ENCODE measurements at places on chromosomes 11 and 22. TPM values are rescaled to one million over a fixed set of nuclear protein-coding genes. Genes with fewer than 3 reads are reported as not detected.

GRCh38 chr11:114316980-114317786 is 21.0 kb downstream of the NNMT start:
- DNase-seq, result no peak
- no peak overlapping the region for H3K4me3 ChIP-seq
- H3K27me3 ChIP-seq, result no peaks in the 10 kb centered on the region
- H3K27ac ChIP-seq, result no peak overlapping the region

DNA sequence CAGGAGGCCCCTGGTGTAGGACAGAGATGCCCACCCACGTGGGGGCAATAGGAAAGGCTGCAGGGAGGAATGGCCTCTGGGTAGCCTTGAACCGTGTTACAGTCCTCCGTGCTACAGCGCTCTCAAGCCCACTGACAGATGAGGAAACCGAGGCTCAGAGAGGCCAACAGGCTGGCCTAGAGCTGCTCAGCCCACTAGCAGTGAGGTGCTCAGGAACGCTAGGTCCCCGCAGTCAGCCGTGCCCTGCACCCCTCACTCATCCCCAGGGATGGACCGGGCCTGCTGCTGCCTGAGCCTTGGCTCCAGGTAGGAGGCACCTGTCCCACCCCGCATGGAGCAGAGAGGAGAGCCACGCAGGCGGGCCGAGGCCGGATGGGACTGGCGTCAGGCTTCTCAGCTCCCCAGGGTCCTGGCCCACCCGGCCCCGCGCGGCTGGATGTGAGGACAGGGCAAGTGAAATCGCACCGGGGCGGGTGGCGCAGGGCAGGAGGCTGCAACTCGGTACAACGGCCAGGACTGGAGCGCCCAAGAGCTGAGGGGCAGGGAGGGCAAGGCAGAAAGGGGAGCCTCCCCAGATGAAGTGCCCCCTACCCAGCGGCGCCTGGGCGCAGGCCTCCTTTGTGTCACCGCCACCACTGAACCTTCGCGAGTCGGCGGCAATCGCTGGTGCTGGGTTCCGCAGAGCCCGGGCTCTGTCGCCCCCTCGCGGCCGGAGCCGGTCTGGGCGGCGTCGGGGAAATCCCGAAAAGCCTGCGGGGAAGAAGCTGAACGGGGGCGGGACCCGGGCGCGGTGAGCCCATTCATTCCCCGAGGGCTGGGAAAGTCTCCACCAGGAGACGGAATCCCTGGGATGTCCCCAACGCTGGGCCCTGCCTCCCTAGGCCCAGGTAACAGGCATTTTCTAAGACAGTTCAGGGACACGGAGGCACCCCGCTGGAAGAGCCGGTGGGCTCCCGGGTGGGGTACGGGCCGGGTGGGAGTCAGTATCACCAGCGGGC is 8.4 kb upstream of the SLC2A11 start:
- no peak overlapping the region for H3K4me3 ChIP-seq
- peak; percentile 66 for DNase-seq
- H3K27me3 ChIP-seq, result no peaks in the 10 kb centered on the region
- peaks cover 5% of the 10 kb centered on the region for H3K4me1 ChIP-seq
- H3K27ac ChIP-seq, result no peak overlapping the region

PLEKHB1 gene
- total RNA-seq, result 64.9 TPM

GTF2H1 gene
- total RNA-seq, result 89.0 TPM

- no peak overlapping the region for H3K4me3 ChIP-seq
- H3K27ac ChIP-seq, result no peak overlapping the region
- H3K4me1 ChIP-seq, result no peaks in the 10 kb centered on the region
- H3K36me3 ChIP-seq, result no peaks in the 10 kb centered on the region
- no peak for DNase-seq
These were observed 201.9 kb upstream of the SESN3 start for GRCh38 chr11:95432714-95433503.

- no peaks in the 10 kb centered on the region for H3K4me1 ChIP-seq
- DNase-seq, result no peak
- no peaks in the 10 kb centered on the region for H3K36me3 ChIP-seq
These were observed 328.3 kb downstream of the FAT3 start for GRCh38 chr11:92552942-92553341.

Measured in prostate gland (tissue), 2 donors.